Stimulated activated CD4-positive, alpha-beta T cell treated with anti-CD3 and anti-CD28 coated beads, Interleukin-15, amount 100 ng/mL, for 1 hour (primary cell): ENCODE measurements at places on chromosomes 13 and 19.
A peak's percentile ranks its signal among the peaks of the same experiment; 100 is the strongest.

DNA sequence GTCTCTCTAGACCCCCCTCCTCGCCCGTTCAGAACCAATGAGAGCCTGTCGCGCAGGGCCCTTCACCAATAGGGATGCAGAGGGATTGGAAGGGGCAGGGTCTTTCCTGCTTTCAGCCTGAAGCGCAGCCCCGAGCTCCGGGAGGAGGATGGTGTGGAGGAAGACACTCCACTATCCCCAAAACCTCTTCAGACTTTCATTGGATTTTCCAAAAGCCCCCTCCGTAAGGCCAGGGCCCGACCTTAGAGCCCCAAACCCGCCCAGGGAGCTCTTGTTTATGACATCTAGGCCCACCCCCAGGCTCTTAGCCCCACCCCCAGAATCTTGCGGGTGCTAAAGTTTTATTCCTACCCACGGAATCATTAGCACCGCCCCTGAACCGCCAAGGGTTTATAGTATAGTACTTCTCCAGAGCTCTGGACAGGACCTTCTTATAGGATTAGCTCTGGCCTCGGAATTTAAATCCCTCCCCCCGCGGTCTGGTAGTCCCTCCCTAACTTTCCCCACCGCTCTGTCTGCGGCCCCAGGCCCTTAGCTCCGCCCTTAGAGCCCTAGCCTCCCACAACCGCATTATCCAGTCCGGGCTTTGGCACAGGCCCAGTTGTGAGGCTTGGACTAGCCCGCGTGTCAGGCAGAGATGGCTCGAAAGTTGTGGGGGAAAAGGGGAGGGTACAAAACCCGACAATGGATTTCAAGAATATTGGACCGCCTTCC is 6.6 kb upstream of the EML2 start:
- DNase-seq, result peak; percentile 64

DNA sequence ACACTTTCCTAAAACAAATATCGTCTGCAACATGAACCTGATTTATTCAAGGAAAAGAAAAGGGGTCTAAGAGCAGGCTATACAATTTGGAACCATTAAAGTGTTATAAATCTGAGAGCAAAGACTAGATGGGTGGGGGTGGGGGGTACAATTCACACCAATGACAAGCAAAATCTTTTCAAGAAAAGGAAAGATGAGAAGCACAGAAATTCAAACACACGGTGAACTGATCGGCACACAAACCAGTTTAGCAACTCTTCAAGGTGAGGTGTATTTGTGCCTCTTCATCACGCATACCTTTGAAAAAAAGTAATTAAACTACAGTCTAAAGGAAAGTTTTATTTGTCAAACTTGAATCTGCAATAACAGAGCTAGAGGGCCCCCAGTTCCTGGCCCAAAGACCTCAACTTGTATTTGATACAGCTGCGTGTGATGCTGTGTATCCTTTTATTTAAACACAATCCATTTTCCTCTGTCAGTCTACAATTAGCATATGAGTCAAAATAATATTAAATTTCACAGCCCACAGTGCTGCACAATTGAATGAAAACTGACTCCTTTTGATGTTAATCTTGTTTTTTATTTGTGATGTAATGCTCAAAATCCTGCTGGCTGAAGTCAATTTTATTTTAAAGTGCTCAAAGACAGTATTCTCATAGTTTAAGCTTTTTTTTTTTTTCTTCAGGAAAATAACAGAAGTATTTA is 14.2 kb downstream of the EFNB2 start:
- no peak for DNase-seq

- DNase-seq, result no peak
Observed at GRCh38 chr13:75255653-75256052, 226.3 kb downstream of the TBC1D4 start.

- no peak for DNase-seq
Observed at GRCh38 chr13:32036757-32037156, 5.2 kb downstream of the FRY start.

GRCh38 chr19:6318772-6319171 is 14.6 kb downstream of the ACER1 start:
- DNase-seq, result no peak

DNA sequence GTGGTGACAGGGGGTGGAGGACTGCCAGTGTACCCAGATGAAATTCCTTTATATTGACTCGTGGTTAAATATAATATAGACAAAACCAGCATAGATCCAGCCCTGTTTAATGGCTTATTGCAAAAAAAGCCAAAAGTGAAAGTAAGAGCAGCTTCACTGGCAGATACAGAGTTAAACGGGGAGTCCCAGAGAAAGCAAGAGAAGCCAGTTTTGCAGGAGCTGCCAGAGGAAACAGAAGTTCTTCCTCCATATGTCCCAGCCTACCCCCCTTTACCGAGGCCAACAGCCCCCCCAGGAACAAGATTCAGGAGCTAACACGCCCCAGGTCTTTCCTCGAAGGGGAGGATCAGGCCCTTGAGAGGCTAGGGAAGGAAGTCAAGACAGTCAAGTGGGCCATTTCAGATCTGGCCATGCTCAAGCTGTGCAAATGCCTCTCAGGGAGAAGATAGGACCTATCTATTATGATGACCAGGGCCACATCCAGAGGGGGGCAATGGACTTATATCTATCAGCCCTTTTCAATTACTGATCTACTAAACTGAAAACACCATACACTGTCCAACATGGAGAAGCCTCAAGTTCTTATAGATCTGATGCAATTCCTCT is 47.2 kb upstream of the ZNF737 start:
- no peak for DNase-seq

- peak; percentile 45 for DNase-seq
Observed at GRCh38 chr19:46014941-46015686, 7.7 kb downstream of the PGLYRP1 start.

DNA sequence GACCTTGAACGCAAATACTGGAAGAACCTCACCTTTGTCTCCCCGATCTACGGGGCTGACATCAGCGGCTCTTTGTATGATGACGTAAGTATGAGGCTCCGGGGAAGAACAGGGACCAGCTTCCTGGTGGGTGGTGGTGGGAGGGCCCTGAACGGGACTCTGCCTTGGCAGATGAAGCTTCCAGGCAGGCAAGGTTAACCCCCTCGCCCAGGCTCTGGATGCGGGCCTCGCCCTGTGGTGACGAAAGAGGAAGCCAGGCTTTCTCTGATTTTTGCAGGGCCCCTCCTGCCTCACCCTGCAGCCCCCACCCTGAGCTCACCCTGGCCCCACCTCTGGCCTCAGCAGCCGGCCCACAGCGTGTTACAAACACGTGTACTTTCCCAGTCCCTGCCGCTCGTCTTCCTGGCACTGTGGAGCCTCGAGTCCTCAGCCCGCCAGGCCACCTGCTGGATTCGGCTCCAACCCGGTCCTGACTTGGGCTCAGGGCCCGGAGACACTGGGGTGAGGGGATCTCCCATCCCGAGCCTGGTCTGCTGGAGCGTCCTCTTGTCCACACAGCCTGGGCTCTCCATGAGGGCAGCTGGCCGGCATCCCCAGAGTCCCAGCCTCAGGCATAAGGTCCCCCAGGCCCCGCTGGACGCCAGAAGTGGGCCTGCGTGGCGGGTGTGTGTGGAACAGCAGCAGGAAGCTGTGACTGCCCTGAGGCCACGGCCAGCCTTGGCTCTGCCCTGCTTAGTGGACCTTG is 72.4 kb downstream of the KDM4B start:
- DNase-seq, result no peak

GRCh38 chr19:53945441-53945840 is 17.3 kb upstream of the CACNG8 start:
- no peak for DNase-seq

- no peak for DNase-seq
Observed at GRCh38 chr13:112207129-112207528, 140.2 kb downstream of the SOX1 start.

- no peak for DNase-seq
Observed at GRCh38 chr19:11418549-11419506, at the start of gene RGL3. TSS of gene RGL3 (minus strand) at chr19:11419314. CDS start at chr19:11419278, 36 bp downstream.

GRCh38 chr19:13099073-13099999 is 3.3 kb downstream of the LYL1 start:
- peak; percentile 62 for DNase-seq

DNA sequence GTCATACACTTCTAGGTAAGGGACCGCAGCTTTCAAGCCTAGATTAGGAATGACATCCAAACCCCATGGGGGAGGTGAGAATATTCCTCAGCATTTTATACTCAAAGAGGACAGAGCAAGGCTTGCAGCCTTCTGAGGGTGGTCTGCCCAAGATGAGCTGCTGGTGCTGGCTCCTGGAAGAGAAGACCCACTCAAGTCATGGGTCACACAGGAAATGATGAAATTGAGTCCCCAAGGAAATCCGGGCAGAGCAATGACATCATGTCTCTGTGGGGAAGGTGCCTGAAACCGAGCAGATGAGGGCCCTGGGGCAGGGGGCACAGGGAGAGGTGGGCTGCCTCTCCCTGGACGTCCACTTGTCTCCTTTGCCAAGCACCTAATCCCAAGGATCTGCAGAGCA is 468.7 kb downstream of the TSHZ3 start:
- DNase-seq, result no peak

DNA sequence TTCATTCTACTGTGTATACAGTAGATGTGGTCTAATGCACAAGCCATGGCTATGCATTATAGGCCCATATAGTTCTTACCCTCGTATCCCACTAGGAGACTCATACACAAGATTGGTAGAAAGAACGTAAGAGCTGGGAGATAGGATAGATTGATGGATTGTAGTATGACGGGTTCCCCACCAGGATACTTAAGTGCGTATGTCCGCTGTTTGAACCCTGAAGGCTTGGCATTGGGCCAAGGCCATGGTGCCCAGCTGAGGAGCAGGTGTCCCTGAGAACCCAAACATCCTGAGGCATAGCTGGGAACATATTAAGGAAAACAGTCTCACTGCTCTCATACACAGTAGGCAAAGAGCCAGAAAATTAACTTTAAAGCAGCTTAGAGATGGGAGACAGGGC is 617.5 kb upstream of the KLF12 start:
- no peak for DNase-seq

- DNase-seq, result no peak
Observed at GRCh38 chr13:24217601-24218281, 57.2 kb downstream of the SPATA13 start.

GRCh38 chr13:98313922-98314292 is 136.8 kb upstream of the RNF113B start:
- DNase-seq, result no peak

DNA sequence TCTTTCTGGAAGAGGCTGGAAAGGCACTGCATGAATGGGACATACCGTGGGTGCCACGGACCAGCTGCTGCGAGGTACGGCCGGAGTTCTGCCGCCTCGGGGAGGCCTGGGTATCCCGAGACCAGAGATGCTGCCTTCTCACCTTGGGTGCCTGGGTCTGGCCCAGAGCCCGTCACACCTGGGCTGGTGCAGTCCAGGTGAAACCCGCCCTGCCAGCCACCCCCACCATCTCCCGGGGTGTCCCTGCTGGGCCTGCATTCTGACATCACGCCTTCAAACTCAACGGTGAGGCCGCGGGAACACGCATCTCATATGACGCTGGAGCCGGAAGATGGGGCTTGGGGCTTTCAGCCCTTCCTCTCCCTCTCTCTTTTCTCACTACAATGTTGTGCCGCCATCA is 98.0 kb downstream of the GADD45B start:
- no peak for DNase-seq

GRCh38 chr19:46746281-46747057 is at the start of gene STRN4:
TSS of gene STRN4 (minus strand) at chr19:46746450. CDS start at chr19:46746430, 20 bp downstream.
- peak; percentile 47 for DNase-seq

DNA sequence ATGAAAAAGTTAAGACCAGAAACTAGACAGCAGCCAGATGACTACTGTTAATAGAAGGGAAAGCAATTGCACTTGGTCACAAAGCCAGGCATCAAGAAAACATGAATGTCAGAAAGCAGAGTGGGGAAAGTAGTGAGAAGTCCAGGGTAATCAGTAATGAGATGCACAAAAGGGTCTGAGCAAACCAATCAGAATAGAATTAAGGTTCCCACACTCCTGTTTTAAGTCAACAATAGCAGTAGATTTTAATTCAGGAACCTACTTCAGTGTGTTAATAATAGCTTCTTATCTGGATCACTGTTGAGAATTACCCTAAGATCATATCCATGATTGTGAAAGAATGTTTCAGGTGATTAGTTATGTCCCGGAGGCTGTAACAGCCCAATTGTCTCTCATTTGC is 72.6 kb upstream of the KLF5 start:
- DNase-seq, result no peak

DNA sequence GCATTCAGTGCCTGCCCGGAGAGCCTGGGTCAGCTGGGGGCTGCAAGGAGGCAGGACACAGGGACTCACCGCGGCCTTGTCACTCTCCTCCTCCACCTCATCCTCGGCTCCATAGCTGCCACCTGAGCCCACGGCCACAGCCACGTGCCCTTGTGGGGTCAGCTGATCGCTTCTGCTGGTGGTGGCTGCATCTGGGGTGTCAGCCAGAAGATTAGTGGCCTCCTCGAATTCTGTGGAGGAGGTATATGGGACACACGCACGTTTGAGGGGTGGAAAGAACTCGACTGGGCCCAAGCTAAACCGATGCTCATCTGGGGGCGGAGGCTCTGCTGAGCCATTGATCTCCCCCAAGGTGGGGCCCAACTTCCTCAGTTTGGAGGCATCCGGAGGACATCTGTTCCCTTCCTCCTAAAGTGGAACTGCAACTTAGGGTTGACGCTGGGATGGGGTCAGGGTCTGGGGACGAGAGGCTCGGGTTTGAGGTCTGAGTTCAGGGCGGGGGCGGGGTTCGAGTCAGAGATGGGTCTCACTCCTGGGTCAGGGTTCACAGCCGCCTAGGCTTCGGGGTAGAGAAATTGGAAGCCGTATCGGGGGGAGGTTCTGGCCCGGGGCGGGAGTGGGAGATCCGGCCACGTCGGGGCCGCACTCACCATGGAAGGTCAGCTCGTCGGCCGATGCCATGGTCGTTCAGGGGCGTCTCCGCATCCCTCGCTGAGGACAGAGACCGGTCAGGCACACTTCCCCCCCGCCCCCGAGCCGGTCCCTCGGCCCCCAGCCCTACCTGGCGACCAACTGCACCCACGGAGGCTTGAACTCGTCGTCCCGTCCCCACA is 493 bp downstream of the YIPF2 start:
- DNase-seq, result no peak

- no peak for DNase-seq
Observed at GRCh38 chr13:101576455-101576854, 124.0 kb downstream of the ITGBL1 start.

- DNase-seq, result no peak
Observed at GRCh38 chr13:58908019-58908679, 1255.6 kb downstream of the DIAPH3 start.

GRCh38 chr13:33884531-33885220 is 66.7 kb downstream of the RFC3 start:
- no peak for DNase-seq
